ENCODE measurements at places on chromosomes 12 and 14.

GRCh38 chr12:112191840-112192321 is 66.5 kb downstream of the TRAFD1 start:
- DNase-seq = no peak

- DNase-seq = no peak
Measured at GRCh38 chr12:124318278-124319020, 23.6 kb downstream of the RFLNA start.

- DNase-seq = no peak
Measured at GRCh38 chr14:34258318-34258717, 203.7 kb downstream of the SPTSSA start.

DNA sequence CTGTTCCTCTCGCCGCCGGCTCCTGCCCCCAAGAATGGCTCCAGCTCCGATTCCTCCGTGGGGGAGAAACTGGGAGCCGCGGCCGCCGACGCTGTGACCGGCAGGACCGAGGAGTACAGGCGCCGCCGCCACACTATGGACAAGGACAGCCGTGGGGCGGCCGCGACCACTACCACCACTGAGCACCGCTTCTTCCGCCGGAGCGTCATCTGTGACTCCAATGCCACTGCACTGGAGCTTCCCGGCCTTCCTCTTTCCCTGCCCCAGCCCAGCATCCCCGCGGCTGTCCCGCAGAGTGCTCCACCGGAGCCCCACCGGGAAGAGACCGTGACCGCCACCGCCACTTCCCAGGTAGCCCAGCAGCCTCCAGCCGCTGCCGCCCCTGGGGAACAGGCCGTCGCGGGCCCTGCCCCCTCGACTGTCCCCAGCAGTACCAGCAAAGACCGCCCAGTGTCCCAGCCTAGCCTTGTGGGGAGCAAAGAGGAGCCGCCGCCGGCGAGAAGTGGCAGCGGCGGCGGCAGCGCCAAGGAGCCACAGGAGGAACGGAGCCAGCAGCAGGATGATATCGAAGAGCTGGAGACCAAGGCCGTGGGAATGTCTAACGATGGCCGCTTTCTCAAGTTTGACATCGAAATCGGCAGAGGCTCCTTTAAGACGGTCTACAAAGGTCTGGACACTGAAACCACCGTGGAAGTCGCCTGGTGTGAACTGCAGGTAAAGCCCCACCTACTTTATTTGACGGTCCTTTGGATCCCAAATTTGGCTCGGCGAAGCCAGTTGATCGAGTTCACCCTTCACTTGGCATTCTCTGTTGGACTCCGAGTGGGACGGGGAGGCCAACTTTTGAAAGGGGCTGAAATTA is 1.5 kb downstream of the WNK1 start:
- DNase-seq = peak; percentile 46

DNA sequence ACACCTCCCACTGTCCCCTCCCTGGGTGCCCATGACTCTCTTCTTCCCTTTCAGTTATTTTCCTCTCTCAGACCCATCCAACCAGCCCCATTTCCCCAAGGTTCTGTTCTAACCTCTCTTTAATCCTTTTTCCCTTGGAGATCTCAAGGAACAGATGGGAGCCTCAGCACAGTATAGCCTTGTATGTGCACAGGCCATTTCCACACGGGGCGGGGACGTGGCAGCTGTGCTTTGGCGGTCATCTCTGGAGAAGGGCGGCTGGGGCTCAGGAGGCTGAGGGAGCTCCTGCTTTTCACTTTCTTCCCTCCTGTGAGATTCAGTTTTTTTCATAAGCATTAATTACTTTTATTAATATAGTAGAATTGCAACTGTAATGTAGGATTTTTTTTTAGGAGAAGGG is 212.2 kb downstream of the ZFP36L1 start:
- DNase-seq = no peak

- no peak for DNase-seq
Measured at GRCh38 chr12:41348198-41348597, 160.1 kb downstream of the PDZRN4 start.

DNA sequence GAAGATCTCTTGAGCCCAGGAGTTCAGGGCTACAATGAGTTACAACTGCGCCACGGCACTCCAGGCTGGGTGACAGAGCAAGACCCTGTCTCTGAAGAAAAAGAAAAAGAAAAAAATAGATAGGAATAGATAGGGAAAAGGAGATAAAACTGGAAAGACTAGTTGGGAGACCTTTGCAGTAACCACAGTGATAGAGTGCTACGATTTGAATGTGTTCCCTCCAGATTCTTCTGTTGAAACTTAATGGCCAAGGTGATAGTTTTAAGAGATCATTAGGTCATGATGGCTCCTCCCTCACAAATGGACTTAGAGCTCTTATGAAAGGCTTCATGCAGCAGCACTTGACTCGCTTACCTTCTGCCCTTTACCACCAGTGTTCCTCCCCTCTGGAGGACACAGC is 13.5 kb upstream of the ATF1 start:
- DNase-seq = no peak

DNA sequence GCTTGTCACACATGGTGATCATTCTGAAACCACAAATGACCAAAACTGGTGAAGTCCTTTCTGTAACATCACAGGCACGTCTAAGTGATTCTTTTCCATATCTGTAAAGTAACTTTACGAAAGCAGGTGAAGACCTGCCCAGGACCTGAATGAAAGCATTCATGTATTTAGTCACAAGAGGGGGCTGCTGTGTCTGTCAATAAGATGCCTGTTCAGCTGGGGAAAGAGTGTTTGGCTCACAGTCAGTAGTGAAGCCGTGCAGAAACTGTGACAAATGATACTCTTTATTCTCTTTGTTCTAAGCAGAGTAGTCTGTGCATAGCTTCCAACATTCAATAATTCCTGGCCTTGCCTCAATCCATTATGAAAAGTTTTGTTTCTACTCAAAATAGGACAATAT is 373.5 kb upstream of the OR4E1 start:
- DNase-seq = no peak

DNA sequence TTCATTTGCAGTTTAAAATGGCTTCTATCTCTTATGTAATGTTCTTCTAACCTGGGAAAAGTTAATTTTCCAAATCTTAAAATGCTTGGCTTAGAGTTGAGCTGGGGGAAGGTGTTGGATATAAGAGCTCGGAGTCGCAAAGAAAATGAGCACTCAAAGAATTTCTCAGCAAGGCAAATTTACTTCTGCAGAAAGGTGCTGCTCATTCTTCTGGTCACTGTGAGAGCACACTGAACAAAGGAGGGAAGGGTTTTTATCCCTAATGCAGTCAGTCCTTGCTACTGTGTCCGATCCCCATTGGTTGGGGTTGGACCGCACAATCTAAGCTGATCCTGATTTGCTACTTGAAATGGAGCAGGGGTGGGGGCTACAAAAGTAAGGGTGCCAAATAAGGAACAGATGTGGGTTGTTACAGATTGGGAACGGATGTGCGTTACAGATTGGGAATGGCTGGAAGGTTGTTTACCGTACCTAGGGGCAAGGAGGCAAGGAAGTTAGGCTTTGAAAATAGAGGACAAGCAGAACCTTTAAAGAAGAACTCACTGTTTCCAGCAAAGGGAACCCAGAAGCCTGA is 19.4 kb downstream of the TXNRD1 start:
- no peak for DNase-seq

DNA sequence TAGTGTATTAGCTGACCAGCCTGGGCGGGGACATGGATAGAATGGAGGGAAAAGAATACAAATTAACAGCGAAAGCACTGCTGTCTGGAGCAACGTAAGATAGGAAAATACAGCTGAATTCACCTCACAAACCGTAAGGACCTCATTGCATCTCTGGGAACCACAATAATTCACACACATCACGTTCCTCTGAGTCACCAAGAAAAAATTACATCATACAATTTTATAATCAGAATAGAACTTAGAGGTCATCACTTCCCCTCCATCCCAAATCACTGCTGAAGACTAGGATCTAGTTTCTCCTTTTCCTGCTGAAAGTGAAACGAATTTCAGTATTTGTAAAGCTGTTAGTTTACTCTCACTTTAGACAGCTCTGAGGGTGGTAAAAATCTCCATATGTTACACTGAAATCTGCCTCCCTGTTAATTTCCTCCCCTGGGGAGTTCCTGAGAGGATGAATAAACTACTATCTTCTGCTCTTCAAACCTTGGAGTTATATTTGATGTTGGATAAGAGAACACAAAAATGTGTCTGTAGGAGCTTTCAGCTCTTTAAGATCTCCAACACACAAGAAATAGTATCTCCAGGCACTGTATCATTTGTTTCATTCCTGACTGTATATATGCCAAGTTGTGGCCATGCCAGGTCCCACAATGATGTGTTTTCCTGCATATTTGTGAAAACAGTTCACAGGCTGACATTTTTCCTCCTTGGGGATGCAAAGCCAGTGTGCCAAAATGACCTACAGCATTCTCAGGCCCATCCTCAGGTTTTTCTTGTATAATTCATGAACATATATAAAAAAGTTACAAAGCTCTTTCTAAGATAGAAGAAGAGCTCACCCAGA is 63.8 kb upstream of the SSTR1 start:
- no peak for DNase-seq

All from activated CD4-positive, alpha-beta T cell treated with anti-CD3 and anti-CD28 coated beads, Interleukin-2, amount 50 U/mL, for 1 hour (primary cell).